ENCODE measurements at places on chromosomes 6 and 20.

DNA sequence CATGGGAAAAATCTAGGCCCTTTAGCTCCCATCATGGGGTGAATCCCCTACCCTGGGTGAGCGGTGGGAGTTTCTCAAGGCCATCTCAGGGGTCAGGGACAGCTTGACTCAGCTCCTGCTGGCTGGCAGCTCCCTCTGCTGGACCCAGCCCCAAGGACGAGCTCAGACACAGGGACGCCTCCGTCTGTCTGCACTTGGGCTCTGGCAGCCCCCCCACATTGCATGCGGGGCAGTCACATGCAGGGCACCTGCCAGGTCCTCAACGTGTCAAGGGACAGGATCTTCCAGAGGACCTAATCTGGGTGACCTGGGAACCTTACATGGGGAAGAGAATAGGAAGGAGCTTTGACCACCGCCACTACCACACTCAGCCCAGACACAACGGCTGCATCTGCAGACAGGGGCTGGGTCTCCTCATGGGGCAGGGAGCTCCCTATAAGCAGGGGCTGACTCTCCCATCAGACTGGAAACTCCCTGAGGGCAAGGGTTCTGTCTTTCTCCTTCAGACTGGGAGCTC, 173.4 kb downstream of the MRPL14 start:
- no peak for DNase-seq

DNA sequence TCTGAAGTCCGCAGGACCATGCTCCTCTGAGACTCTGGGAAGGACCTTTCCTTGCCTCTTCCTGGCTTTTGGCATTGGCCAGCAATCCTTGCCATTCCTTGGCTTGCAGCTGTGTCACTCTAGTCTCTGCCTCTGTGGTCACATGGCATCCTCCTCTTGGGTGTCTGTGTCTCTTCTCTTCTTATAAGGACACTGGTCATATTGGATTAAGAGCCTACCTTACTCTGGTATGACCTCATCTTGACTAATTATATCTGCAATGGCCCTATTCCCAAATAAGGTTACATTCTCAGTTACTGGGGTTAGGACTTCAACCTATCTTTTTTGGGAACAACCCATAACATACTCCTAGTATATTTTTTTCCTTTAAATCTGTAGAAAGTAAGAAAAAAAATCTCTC, 49.9 kb upstream of the GTSF1L start:
- DNase-seq, result no peak

GRCh38 chr6:34973547-34974248, 84.6 kb downstream of the ANKS1A start:
- DNase-seq, result no peak

- no peak for DNase-seq
Measured at GRCh38 chr6:158737710-158738615, 81.2 kb downstream of the EZR start.

GRCh38 chr6:143676437-143677045, 1.2 kb upstream of the PHACTR2 start:
- DNase-seq, result no peak

- DNase-seq, result no peak
Measured at GRCh38 chr6:160070427-160070826, 51.2 kb upstream of the SLC22A1 start.

DNA sequence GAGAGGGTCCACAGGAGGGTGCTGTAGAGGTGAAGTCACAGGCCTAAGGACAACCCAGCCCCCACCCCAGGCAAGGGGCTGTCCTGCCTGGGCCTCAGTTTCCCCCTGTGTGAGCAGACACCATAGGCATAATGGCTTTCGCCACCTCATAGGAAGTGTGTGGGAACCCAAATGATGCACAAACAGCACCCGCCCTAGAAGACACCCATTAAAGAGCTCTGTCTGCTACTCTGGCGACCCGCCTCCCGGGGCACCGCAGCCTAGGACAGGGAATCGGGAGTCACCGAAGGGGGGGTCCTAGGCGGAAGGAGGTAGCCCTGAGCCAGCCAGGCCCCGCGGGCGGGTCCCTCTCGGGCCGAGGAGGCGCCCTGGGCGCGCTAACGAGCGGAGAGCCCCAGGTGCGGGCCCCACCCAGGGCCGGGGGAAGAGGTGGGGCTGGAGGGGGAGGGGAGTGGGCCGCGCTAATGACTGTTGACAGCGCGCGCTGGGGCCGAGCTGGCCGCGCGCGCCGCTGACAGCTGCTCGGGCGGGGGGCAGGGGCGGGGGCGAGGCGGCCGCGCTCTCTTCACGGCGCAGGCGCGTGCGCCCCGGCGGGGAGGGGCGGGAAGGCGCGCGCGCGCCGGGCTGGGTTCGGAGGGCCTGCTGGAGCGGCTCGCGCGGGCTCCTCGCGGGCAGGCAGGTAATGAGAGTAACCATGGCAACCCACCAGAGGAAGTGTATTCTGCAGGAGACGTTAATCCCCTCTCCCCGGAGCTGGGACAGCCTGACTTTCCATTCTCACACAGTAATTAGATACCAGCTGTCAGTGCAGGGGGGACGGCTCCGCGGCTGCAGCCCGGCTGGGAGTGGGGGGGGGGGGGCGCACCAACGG, 48.9 kb downstream of the NOL4L start:
- peak; percentile 64 for DNase-seq

GRCh38 chr6:45420909-45421708, 43.4 kb upstream of the SUPT3H start:
- no peak for DNase-seq

DNA sequence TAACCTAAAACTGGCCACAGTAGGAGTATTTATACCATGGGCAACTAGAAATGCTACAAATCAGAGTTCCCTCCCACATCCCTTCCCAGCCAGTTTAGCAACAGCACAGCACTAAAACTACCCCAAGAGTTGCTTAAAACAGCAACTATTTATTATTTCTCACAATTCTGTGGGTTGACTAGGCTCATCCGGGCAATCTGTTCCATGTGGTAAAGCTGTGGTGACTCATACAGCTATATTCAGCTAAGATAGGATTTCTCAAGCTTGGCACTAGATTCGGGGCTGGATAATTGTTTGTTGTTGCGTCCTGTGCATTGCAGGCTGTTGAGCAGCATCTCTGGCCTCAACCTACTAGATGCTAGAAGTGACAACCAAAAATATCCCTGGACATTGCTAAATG, 8.6 kb upstream of the HECA start:
- no peak for DNase-seq

- no peak for DNase-seq
Measured at GRCh38 chr6:22015216-22015615, 281.6 kb downstream of the PRL start.

GRCh38 chr6:158168040-158168289, at the start of gene SERAC1:
SERAC1 (minus strand) TSS chr6:158168262; CDS start chr6:158158363, 9,899 bp downstream.
- no peak for DNase-seq

DNA sequence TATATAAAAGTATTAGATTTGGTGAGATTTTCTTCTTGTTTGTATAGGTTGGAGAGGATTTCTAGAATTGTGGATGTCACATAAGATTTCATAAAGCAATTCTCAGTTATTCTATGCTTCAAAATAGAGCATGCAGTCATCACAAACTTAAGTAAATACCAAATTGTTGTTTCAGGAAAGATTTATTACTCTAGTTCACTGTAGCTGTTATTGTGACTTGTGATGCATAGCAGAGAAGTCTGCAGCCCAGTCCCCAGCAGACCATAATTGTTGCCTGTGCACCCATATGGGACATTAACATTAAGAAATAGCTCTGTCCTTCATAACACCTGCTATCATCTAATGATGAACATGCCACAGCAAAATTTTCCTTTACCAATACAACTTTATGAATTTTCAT, 228.0 kb upstream of the FAM83B start:
- no peak for DNase-seq

- DNase-seq, result no peak
Measured at GRCh38 chr20:38172408-38172807, 7.3 kb upstream of the TGM2 start.

- DNase-seq, result no peak
Measured at GRCh38 chr6:23316131-23316530, 746.8 kb downstream of the HDGFL1 start.

DNA sequence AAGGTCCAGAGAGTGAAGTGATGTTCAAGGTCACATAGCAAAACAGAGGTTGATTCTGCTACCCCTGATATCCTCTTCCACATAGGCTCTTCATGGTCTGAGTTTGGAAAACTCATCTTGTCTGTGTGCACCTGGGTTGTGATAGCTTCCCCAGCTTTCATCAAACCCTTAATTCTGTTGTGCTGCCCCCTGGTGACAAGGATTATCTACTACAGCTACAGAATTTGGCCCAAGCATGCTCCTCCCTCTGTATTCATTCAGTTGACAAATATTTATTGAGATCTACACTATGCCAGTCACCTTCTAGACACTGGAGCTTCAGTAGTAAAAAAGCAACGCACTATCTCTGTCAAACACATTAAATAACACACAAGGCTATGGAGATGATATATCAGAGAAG, 50.4 kb downstream of the SMPDL3A start:
- peak; percentile 3 for DNase-seq

- DNase-seq, result no peak
Measured at GRCh38 chr20:63215101-63216040, 560 bp downstream of the YTHDF1 start.

- no peak for DNase-seq
Measured at GRCh38 chr20:32973077-32973717, 31.0 kb downstream of the SUN5 start.

DNA sequence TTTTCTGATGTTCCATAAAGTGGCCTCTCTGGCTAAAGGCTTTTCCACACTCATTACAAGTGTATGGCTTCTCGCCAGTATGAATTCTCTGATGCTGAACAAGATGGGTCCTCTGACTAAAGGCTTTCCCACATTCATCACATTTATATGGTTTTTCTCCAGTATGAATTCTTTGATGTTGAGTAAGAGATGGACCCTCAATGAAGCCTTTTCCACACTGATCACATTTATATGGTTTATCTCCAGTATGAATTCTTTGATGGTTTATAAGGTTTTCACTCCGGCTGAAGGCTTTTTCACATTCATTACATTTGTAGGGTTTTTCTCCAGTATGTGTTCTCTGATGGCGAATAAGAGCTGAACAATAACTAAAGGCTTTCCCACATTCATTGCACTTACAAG, 20.4 kb downstream of the ZNF184 start:
- DNase-seq, result no peak

DNA sequence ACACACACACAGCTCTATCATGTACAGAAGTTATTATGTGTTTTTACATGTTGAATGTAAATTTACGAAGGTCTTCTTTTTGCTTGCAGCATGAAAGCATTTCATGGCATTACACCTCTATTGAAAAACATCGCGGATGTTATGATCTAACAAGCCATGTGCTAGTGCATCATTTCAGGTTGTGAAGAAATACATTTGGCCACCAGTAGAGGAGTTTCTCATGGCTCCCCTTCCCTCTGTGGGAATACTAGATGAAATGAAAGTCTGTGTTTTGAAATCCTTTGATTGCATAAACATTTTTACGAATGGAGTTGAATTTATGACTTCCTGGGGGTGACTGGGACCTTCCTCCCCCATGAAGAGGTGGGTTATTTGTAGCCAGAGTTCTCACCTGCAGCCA, 17.7 kb downstream of the MAS1 start:
- no peak for DNase-seq

DNA sequence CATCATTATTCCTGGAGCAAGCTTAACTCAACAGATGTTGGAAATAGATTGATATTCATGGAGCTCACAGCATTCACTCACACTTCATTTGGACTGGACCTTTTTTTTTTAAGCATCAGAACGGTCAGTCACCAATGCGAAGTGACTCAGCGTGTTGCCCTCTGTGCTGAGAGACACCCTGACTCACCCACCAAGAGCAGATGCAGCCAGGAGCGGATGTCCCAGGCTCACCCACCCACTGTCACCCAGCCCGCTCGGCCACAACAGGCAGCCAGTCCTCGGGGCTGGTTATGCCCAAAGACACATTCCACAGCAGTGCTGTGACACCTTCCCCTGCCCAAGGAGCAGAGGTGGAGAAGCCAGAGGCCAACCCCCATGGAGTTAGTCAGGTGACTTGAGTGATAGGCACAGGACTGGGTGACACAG, 15.7 kb downstream of the RNASET2 start:
- DNase-seq, result no peak

DNA sequence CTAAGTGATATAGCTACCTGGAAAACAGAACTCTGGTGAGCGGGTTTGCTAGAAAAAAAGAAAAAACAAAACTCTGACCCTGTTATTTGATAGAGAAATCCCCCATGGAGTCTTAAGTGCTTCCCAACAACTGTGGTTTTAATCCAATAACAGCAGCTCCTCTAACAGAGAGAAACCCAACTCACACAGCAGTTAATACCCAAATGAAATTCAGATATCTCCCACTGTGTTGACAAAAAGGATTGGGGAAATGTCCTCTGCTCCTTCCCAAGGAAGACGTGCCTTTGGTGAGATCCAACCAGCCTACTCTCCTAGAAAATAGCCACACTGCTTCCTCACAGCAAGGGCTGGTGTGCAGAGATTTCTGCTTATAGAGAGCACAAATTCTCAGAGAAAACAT, 200.4 kb upstream of the FBXL4 start:
- DNase-seq, result no peak

- DNase-seq, result peak; percentile 80
Measured at GRCh38 chr6:30810813-30811339, 66.5 kb upstream of the IER3 start.

- DNase-seq, result no peak
Measured at GRCh38 chr6:11601776-11602605, 64.4 kb downstream of the TMEM170B start.

GRCh38 chr6:5191222-5191621, 69.5 kb downstream of the LYRM4 start:
- no peak for DNase-seq

DNA sequence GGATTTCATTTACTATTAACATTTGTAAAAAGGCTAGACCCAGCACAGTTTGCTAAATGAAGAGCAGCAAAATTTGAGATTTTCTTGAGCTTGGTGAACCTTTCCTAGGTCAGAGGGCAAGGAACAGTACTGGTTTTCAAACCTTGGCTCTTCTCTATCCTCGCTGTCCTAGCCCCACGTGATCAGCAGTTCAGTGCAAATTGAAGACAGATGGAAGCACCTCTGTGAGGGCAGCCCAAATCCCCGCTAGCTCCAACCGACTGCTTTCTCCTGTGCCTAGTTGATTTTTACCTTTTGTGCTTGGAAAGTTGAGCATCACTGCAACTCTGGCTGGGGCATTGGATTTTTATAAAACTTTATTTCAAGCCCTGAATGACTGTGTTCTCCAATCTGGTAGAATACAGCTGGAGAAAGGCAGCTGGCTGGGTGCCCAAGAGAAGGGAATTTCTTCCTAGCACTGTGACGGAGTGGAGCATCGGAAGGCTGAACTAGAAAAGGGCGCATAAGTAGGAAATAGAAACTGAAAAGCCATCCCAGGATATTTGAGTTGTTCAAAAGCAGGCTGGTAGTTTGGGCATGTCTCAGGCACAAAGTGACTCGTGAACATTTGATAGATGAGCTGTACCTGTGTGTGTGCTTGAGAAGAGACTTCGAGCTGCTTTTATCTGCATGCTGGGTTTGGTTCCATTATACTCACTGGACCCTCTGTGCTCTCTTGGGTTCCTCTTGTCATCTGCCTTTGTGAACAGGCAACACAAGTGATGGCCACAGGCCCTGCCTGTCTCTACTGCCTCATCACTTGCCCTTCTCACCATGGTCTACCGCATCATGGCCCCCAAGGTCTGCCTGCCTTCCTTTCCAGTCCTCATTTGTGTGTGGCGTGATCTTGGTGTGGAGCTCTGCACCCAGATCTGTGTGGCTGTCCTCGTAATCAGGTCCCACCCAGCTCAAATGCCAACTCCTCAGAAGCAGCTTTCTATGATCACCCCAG, 2.3 kb downstream of the RNF114 start:
- DNase-seq, result no peak

GRCh38 chr6:110654096-110654820, 161.0 kb downstream of the CDK19 start:
- DNase-seq, result no peak

GRCh38 chr6:156773476-156773875, 3.7 kb upstream of the ARID1B start:
- DNase-seq, result no peak

- DNase-seq, result no peak
Measured at GRCh38 chr20:841568-842546, 8.3 kb downstream of the FAM110A start.

All from stimulated activated CD8-positive, alpha-beta memory T cell treated with anti-CD3 and anti-CD28 coated beads, Interleukin-15, amount 100 ng/mL, for 48 hours (primary cell).